ENCODE measurements at places on chromosomes 2 and 18.

DNA sequence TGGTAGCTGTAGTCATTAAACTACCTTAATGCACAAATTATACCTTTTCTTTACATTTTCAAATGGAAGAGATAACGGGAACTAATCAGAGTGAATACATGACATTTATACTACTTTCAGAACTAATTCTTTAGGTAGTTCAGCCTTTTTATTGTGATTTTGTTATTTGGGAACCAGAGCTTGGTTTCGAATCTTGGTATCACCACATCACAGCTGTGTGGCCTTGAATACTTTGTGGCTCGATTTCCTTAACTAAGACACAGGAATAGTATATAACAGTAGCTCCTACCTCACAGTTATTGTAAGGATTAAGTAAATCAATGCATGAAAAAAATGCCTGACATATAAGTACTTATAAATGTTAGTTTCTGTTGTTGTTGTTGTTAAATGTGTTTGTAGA is 240.0 kb downstream of the WDR7 start:
- DNase-seq = no peak

- DNase-seq = no peak
Observed at GRCh38 chr2:239402666-239403065, 1.8 kb upstream of the HDAC4 start.

- no peak for DNase-seq
Observed at GRCh38 chr18:5879479-5879882, 15.8 kb downstream of the TMEM200C start.

- DNase-seq = no peak
Observed at GRCh38 chr2:11925295-11926066, 179.0 kb downstream of the LPIN1 start.

DNA sequence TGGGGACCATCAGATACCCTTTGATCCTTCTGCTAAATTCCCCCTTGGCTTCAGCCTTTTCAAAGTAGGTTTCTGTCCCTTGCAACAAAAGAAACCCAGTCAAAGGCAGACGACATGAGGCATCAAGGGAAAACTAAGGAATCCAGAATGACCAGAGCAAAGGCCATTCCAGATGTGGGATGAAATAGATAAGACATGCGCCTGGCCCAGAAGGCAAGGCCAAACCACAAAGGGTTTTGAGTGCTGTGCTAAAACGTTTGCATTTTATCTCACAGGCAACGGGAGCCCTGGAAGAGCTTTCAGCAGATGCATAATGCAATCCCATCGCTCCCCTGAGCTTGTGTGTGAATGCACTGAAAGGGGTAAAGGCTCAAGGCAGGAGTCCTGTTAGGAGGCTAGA is 17.7 kb downstream of the CXCR1 start:
- no peak for DNase-seq

DNA sequence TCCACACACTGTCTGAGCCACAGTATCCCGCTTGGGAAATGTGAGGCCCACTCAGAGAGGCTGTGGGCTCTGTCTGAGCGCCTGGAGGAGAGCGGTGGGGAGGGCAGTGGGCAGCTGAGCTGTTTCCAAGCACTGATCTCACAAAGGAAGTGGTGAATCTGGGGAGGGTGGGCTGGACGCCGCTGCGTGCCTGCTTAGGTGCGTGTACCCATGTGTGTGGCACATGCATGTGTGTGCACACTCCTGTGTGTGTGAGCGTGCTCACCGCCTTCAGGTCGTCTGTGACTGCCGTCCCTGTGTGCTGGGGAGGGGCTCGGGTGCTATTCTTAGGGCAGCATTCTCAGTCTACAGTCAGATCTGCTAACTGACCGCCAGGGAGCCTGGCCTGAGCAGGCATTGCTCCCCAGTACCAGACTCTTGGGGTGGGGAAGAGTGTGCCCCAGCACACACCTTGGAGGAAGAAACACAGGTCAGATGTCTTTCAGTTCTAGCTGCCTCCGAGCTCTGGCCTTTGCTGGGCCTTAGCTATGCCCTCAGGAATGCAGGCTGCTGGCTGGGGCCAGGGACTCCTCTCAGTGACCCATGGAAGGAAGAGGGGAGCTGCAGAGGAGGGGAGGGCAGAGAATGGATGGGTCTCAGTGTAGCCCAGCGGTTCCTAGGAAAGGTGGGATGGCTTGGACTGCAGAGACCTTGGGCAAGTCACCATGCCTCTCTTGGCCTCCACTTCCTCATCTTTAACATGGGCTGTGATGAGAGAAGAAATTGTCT is 31.4 kb downstream of the KCNIP3 start:
- DNase-seq = no peak

GRCh38 chr2:166293984-166294383 is 81.8 kb downstream of the SCN9A start:
- DNase-seq = no peak

GRCh38 chr2:47558768-47559684 is 156.1 kb downstream of the MSH2 start:
- DNase-seq = no peak

- peak; percentile 25 for DNase-seq
Observed at GRCh38 chr2:64730551-64731262, 77.0 kb upstream of the SERTAD2 start.

DNA sequence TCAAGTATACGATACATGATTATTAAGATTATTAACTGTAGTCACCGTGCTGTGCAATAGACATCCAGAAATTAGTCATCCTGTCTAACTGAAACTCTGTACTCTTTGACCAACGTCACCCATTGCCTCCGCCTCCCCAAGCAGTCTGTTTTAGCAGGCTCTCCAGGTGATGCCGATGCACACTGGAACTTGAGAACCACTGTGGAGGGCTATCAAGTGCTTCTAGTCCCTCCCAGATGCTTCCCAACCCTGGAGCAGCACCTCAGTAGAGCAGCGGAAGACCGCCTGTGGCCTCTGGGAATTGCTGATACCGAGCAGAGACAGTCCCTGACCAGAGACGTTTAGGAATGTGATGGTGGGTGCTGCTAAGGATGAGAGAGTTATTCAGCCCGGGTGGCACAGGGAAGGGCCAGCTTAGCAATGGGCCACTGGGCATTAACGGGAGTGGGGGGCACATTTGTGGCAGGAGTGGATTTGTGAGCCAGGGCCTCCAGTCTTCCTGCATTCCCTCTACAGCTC is 50.7 kb downstream of the LIPG start:
- DNase-seq = no peak

DNA sequence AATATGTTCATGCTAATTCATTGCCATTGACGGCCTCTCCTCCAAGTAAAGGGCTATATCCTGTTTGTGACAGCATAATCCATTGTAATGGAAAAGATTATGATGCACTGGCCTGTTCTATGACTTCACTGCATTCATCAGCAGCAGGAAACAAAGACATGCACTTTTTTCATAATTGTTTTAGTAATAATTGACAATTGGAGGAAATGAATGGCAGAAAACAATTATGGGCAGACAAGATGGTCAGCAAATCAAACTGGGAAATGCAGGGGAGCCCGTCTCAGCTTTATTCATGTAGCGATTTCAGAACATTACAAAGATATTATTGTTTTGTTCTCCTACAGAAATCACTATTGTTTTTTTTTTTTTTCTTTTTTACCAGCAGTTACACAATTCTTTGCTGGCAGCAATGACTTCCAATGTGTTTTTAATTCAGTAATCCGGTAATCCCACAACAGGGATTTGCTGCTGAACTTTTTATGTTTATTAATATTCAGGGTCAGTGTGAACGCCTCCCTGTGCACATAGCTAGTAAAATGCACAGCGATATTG is 33.8 kb upstream of the RASGRP3 start:
- DNase-seq = no peak

DNA sequence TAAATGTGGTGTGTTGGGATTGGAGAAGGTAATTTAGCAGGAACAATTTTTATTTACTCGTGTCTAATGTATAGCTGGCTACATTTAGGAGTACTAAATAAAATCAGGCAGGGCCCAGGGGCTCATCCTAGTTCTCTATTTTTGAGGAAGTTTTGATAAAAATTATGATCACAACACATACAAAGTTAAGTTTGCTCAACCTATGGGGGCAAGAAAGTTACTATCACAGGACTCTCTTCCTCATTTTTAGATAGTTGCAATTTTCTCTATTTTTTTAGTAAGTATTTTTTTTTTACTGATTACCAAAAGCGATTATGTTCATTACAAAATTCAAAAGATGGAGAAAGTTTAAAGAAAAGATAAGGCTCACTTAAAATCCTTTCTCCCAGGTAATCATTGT is 60.0 kb upstream of the RPE start:
- DNase-seq = no peak

- no peak for DNase-seq
Observed at GRCh38 chr2:72940786-72941185, 23.5 kb downstream of the EMX1 start.

GRCh38 chr2:23412556-23413155 is 27.7 kb downstream of the KLHL29 start:
- DNase-seq = no peak

- no peak for DNase-seq
Observed at GRCh38 chr18:74311000-74311399, 4.6 kb upstream of the C18orf63 start.

DNA sequence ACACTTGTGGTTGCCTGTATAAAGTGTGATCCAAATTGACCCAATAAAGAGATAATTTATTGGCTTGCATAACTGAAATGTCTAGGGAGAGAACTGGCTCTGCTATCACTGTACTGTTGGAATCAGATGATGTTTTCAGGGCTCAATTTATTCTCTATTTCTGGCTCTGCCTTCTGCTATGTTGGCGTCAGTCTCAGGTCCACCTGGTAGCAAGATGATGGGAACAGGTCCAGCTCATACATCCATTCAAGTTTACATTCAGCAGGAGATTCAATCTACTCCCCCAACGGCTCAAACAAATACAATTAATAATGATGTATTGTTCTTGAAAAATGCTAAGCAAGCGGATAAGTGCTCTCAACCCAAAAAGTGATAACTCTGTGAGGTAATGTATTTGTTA is 297.7 kb upstream of the SYT4 start:
- DNase-seq = no peak

- no peak for DNase-seq
Observed at GRCh38 chr2:118237451-118237850, 149.2 kb downstream of the INSIG2 start.

GRCh38 chr2:234335661-234336228 is 161.1 kb downstream of the ARL4C start:
- DNase-seq = peak; percentile 27

DNA sequence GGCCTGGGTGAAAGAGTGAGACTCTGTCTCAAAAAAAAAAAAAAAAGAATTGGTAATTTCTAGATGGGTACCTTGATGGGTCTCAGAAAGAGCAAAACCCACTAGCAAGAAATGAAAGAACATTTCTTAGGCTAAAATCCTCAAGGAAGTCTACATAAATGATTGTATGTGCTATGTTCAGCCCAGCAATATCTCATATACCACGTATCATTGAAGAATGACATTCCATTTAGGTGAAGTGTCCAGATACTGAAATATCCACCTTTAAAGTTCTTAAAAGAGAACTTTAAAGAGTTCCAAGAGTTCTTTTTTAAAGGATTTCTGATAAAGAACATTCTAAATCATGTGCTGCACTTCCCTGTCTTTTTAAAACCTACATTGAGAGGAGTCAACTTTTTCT is 19.2 kb downstream of the NRP2 start:
- no peak for DNase-seq

DNA sequence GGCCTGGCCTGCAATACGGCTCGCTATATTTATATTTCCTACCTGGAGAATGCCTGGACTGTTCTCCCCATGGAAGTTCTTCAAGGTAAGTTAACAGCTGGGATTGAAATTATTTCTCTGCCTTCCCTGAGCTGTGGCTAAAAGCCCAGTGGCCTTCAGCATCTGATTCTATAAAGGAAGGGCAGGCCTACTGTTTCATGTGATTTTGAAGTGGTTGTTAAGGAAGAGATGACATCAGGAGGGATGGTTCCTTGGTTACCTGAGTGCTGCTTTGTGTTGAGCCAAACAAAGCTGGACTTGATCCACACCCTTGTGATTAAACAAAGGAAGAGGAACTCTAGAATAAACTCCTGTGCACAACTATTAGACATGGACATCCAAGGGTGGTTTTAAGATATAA is 61.6 kb downstream of the MFSD6 start:
- DNase-seq = no peak

DNA sequence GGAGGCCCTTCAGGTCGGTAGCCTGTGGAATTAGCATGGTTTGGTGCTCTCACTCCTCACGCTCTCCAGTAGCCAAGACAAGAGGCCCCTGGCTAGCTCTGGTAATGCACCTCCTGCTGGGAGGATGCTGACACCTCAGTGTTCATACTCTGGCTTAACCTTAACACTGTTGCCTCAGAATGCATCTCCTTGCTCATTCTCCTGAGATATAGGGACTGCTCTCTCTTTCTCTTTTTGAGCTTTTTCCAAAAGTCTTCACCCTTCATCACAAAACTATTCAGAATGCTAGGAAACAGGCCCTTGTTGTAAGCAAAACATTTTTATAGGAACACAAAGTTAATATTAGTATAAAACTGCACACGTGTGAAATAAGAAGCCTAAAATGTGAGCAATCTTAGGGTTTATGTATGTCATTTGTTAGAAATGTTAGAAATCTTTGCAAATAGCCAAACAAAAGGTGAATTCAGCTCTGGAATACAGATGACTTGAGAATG is 17.3 kb upstream of the IMPA2 start:
- no peak for DNase-seq

DNA sequence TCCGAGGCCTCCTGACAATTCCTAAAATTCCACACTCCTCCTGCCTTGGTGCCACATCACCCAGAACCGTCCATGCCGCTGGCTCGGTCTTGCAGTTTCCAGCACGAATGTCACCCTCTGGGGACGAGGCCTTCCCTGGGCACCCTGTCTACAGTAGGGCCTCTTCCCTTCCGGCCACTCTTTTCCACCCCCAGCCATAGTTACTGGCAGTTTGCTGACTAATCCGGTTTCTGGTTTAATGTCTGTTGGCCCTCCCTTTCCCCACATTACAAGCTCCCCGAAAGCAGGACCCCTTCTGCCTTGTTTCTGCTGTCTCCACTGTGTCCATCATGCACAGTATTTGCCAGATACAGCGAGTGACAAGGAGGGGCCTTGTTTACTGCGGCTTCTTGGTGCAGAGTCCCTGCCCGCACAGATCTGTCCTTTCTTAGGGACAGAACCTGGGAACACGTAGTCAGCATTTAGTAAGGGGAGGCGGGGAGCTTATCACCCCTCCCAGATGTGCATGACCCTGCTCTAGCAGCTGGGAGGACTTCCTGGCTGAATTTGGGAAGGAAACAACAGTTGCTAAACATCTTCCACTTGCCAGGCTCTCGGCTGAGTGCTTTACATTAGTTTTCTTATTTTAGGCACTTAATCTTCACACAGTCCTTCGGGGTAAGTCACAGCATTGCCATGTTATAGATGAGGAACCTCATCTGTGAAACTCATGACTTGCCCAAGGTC is 23.6 kb upstream of the CATIP start:
- DNase-seq = no peak

GRCh38 chr2:201795607-201796477 is 10.5 kb upstream of the CDK15 start:
- DNase-seq = no peak
